ENCODE measurements at places on chromosomes 6 and 20. TPM values are rescaled to one million over a fixed set of nuclear protein-coding genes. Genes with fewer than 3 reads are reported as not detected.

DNA sequence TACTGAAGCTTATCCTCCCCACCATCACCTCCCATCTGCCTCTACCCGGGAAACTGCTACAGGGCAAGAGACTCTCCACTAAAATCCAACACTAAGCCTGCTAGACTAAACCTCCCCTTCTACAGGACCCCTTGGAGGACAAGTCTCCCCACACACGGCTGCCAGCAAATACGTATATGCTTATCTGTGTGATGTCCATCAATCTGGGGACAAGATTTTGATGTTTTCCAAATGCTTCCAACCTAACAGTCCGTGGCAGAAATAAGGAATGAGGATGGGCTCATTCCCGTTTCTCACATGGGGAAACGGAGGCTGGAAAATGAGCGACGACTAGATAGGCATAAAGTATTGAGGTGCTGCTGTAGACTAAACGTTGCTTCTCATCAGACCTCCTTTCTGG, 1.8 kb downstream of the KCNK5 start:
- peaks cover 11% of the 10 kb centered on the region for H3K4me1 ChIP-seq
- no peaks in the 10 kb centered on the region for H3K36me3 ChIP-seq
- H3K27ac ChIP-seq, result no peak overlapping the region
- no peak for DNase-seq
- H3K4me3 ChIP-seq, result peak overlapping the region; percentile 60

GRCh38 chr6:75849329-75850025, 100.4 kb downstream of the MYO6 start:
- no peak for DNase-seq
- H3K36me3 ChIP-seq, result no peaks in the 10 kb centered on the region
- H3K4me3 ChIP-seq, result no peak overlapping the region

DNA sequence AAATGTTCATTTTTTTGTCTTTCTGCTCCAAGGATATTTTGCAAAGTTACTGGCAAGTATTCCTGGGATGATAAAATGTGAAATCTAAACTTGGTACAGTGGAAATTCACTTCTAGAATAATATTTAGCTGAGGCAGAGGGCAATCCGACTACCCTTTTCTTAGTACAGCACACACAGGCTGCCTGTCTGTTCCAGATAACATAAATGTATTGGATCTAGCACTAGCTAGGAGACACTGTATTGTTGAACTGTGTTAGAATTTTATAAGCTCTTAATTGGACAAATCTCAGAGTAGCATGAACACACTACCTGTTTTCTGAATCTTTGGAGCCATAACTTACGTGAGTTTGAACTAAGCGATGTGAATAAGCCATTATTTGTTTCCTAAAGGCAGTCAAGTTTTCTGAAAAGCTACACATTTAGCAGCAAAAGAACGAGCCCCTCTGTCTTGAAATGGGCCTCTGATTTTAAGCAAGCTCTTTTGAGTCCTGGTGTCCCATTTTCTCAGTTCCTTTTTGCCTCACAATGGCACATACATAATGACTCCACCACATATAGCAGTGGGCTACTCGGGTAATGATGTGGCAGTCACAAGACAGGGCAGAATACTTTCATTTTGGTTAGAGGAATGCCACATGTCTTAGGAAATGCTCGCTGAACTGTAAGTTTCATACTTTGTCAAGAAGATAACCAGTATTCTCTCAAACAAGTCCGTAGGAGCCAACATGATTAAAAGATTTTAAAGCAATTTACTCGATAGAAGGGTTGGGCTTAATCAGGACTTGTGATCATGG, 116.5 kb upstream of the ESR1 start:
- DNase-seq, result no peak
- H3K36me3 ChIP-seq, result no peaks in the 10 kb centered on the region
- no peaks in the 10 kb centered on the region for H3K4me1 ChIP-seq

DNA sequence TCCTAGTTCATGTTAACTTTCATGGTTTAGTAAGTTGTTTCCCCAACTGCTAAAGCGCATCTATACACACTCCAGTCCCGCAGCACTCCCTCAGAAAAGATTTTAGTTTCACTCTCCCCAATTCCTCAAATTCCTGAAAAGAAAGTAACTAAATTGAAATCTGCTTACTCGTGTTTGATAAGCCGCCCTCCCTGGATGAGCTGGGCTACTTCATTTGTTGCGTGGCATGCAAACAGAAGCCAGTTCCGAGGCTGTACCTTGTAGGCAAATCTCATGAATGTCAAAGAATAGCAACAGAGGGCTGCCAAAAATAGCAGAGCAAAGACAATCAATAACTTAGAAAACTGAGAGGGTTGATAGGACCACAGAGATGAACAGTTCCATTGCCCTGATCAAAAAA, 16.9 kb downstream of the MPC1 start:
- peak overlapping the region; percentile 62 for H3K27ac ChIP-seq
- no peak for DNase-seq
- H3K27me3 ChIP-seq, result no peaks in the 10 kb centered on the region
- H3K36me3 ChIP-seq, result peaks cover 10% of the 10 kb centered on the region

DNA sequence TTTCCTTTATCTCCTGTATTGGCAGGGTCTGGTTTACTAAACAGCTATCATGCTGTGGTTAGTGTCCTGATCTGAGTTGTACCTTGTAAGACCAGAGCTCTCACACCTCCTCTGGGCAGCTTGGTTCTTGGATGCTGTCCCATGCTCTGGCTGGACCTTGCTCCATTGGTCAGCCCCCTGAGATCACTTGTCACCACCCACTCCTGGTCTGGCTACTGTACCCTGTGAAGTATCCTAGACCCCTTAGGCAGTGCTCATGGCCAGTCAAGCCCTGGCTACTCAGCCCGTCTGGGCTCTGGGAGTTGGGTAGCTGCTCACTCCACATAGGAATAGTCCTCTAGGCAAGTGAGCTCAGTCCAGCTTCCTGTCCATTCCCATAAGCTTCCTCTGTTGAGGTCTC, 31.1 kb downstream of the ADGRF4 start:
- H3K27ac ChIP-seq, result no peak overlapping the region
- H3K4me1 ChIP-seq, result no peaks in the 10 kb centered on the region
- no peak overlapping the region for H3K4me3 ChIP-seq
- no peaks in the 10 kb centered on the region for H3K36me3 ChIP-seq
- no peak for DNase-seq

GRCh38 chr6:37259191-37259590, 1.2 kb upstream of the TMEM217 start:
- no peak for DNase-seq
- peaks cover 27% of the 10 kb centered on the region for H3K4me1 ChIP-seq
- no peaks in the 10 kb centered on the region for H3K27me3 ChIP-seq
- H3K36me3 ChIP-seq, result no peaks in the 10 kb centered on the region

DNA sequence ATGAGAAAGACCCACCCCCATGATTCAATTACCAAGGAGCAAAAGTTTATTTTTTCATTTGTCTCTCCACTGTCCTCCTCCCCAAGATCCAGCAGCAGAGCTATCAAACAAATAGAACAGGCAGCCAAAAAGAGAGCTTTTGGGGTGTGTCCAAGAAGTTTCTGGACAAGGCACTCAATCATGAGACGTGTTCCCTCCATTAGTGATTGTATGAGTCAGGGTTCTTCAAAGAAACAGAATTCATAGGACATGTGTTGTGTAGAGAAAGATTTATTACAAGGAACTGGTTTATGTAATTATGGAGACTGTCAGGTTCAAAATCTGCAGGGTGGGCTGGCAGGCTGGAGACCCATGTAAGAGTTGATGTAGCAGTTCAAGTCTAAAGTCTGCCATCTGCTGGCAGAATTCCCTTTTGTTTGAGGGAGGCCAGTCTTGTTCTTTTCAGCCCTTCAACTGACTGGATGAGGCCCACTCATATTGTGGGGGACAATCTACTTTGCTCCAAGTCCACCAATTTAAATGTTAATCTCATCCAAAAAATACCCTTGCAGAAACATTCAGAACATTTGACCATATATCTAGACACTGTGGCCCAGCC, 248.1 kb upstream of the OPRM1 start:
- H3K4me1 ChIP-seq, result no peaks in the 10 kb centered on the region
- H3K27ac ChIP-seq, result no peak overlapping the region
- no peaks in the 10 kb centered on the region for H3K36me3 ChIP-seq
- no peak overlapping the region for H3K4me3 ChIP-seq
- no peaks in the 10 kb centered on the region for H3K27me3 ChIP-seq

Gene DSP
- total RNA-seq, result 5.2 TPM

Gene TMC2
- total RNA-seq, result not detected

Gene RGS17
- total RNA-seq, result 0.06 TPM

Gene PLG
- not detected for total RNA-seq

Gene PACRG
- 1.8 TPM for total RNA-seq

Gene XKR7
- total RNA-seq, result not detected

Gene KLHDC3
- 88.0 TPM for total RNA-seq

Gene DAAM2
- total RNA-seq, result 446 TPM

Gene GPSM3
- total RNA-seq, result 9.6 TPM

All from esophagus muscularis mucosa (tissue), 4 donors.